ENCODE measurements at places on chromosomes 12 and 14.

- DNase-seq = no peak
Observed at GRCh38 chr12:126447346-126447745, 1382.1 kb downstream of the AACS start.

- no peak for DNase-seq
Observed at GRCh38 chr12:40464121-40464520, 228.1 kb upstream of the CNTN1 start.

DNA sequence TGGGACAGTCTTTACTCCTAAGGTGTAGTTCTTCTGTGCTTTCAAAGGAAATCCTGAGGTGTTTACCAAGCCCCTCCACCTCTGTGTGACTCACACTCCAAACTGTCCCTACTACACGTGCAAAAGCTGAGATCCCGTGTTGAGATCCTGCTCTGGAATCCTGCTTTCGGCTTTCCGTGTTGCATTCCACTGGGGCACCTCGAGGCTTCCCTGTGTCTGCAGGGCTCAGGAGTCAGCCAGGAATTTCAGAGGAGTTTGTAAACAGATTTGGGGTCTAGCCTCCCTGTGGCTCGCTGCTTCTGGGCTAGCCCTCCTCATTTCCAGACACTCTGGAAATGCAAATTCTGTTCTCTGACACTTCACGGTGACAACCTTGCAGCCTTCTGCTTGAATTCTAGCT, 48.4 kb downstream of the CACNA2D4 start:
- no peak for DNase-seq

GRCh38 chr14:98489115-98489514, 782.9 kb downstream of the BCL11B start:
- DNase-seq = no peak

DNA sequence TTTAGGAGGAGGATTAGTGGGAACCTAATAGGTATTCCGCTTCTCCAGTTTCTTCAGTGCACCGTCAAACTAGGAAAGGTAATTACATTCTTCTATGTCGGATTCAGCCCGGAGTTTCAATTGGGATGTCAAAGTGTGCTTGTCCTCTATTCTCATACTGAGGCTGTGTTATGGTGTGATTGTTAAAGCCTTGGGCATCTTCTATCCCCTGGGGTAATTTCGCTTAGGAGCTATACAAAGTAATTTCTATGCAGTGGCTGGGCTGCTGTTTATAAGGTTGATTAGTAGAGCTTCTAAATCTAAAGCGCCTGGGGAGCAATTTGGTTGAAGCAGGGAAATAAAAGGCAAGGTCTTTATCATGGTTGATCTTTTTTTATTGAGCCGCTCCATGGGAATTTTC, 399.6 kb downstream of the ZFP36L1 start:
- no peak for DNase-seq

DNA sequence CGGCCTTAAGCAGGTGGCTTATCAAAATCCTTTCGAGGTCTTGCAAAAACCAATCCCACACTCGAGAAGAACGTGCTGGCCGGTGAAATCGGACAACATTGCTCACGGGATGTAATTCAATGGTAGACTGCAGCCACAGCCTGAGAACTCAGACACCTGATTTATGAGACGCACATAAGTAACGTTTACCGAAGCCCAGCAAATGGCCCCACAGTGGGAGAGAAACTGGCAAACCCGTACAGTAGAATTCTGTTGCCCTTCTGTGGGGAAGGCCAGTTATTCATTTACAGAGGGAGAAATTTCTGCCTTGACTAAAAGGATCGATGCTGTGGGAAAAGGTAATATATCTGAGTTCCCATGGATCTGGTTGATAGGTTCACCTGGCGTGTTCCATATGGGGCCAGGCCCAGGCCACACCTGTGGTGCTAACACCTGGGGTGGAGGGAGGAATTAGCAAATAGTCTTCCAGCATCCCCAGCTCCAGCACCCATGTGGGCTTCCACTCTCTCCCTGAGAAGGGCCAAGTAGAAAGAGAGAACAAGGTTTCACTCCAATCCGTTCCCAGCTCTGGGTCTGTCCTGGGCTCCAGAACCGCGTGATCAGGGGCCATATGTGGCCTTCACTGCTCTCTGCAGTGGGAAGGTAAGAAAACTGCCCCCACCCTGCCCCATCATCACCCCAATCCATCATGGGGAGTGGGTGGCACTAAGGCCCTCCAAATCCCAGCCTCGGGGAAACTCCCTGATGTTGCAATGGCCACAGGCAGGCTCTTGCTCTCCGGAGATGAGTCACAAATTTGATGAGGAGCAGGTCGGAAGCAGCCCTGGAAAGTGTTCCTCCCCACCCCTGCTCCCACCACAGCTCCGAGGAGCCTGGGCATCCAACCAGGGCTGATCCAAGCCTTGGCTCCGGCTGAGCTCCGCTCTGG, 12.7 kb downstream of the BDKRB1 start:
- no peak for DNase-seq

- no peak for DNase-seq
Observed at GRCh38 chr14:87034680-87035079, 958.3 kb downstream of the GALC start.

DNA sequence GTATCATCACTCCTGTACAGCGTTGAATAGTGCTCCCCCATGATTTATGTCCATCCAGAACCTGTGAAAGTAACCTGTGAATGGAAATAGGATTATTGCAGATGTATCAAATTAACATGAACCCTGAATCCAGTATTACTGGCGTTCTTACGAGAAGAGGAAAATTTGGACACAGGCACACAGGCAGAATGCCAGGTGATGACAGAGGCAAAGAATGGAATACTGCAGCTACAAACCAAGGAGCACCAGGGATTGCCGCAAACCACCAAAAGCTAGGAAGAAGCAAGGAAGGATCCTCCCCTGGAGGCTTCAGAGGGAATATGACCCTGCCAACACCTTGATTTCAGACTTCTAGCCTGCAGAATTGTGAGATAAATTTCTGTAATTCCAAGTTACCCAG, 113.5 kb upstream of the EGLN3 start:
- DNase-seq = no peak

DNA sequence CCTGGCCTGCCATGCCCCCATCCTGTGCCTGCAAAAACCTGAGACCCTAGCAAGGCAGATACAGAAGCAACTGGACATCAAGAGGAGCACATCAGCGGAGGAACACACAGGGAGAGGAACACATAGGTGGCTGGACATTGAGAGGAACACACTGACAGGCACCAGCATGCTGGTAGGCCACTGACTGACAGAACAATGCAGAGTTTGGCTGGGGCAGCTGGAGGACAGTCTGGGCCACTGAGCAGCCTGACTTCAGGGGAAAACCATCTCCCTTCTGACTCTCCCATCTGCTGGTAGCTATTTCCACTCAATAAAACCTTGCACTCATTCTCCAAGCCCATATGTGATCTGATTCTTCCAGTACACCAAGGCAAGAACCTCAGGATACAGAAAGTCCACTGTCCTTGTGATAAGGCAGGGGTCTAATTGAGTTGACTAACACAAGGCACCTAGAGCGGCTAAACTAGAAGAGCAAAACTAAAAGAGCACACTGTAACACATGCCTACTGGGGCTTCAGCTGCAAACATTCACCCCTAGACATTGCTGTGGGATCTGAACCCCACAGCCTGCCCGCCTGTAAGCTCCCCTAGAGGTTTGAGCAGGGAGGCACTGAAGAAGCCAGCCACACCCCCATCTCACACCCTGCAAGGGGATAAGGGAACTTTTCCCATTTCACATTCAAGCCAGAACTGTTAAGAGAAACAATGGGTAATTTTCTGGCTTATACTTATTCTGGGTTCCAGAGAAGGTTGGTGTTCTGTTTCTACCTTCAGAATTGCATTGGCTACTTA, 22.1 kb downstream of the CLECL1 start:
- DNase-seq = no peak

GRCh38 chr14:89266754-89267153, 150.3 kb downstream of the FOXN3 start:
- no peak for DNase-seq

- no peak for DNase-seq
Observed at GRCh38 chr12:47838286-47838931, 18.7 kb upstream of the HDAC7 start.

DNA sequence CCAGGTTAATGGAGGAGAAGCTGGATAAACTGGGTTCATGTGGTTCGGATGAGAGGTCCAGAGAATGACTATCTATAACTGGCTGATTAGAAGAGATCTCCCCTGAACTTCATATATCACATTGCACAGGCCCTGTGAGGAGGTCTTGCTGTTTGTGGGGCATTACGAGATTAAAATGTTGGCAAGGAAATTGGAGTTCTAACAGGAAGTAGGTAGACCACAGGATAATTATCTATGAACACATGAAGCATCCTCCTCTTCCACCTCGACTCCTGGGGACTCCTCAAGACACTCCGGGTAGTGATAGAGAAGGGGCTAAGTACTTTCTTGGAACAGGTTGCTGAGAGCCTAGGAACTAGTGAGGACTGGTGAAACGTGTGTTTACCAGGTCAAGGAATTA, 418.8 kb downstream of the KCNH5 start:
- no peak for DNase-seq

GRCh38 chr12:12508612-12509011, 54.1 kb downstream of the DUSP16 start:
- no peak for DNase-seq

DNA sequence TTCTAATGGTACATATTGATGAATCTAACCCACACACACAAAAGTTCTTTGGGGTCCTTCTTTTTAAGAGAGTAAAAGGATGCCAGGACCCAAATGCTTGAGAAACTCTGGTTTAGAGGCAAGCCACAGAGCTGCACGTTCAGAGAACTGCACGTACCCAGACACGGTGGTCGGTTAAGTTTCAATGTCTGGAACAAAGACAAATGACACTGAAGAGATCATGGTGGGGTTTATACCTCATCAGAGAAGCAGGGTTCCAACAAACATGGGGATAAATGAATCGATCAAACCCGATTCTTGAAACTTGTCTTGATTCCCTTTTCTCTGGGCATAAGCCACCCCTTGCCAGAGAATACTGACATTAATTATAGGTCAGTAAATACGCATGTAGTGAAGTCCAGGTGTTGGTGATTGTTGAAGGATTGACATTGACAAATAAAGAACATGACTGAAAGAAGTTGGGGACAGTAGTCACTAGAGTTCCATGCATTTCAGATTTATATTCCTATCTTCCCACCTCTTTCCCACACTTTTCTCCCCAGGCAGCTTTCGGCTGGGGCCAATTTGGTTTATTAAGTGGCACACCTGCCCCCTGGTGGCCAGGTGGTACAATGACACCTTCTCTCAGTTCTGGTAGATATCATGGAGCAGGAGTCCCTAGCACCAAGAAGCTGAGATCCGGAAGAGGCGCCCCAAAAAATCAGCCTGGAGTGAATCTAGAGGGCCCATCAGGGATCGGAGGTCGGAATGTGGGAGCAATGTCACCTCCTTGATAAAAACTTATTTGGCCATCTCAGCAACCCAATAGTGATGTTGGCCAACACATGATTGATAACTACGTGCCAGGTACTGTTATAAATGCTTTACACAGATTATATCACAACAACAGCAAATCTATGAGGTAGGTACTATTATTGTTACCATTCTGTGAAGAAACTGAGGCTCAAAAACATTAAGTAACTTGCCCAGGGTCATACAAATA, 17.8 kb upstream of the HDAC7 start:
- peak; percentile 14 for DNase-seq

- no peak for DNase-seq
Observed at GRCh38 chr12:131827961-131828534, at the start of gene MMP17. TSS of gene MMP17 (plus strand) at chr12:131828393. CDS start at chr12:131828495, 102 bp downstream.

- DNase-seq = no peak
Observed at GRCh38 chr12:3045494-3045893, 31.7 kb upstream of the TSPAN9 start.

GRCh38 chr14:91272341-91273272, 28.1 kb upstream of the GPR68 start:
- no peak for DNase-seq

DNA sequence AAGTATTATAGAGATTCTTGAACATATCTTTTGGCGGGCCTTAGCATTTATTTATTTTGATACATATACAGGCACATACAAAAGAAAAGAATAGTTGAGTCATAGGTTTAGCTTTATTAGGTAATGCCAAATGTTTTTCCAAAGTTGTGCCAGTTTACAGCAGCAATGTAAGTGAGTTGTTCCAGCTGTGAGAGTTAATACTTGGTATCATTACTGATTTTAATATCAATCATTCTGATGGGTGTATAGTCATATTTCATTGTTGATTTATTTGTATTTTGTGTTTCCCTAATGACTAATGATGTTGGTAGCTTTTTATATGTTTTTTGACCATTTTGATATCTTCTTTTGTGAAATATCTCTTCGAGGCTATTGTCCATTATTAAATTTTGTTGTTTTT, 122.4 kb downstream of the MIPOL1 start:
- no peak for DNase-seq

DNA sequence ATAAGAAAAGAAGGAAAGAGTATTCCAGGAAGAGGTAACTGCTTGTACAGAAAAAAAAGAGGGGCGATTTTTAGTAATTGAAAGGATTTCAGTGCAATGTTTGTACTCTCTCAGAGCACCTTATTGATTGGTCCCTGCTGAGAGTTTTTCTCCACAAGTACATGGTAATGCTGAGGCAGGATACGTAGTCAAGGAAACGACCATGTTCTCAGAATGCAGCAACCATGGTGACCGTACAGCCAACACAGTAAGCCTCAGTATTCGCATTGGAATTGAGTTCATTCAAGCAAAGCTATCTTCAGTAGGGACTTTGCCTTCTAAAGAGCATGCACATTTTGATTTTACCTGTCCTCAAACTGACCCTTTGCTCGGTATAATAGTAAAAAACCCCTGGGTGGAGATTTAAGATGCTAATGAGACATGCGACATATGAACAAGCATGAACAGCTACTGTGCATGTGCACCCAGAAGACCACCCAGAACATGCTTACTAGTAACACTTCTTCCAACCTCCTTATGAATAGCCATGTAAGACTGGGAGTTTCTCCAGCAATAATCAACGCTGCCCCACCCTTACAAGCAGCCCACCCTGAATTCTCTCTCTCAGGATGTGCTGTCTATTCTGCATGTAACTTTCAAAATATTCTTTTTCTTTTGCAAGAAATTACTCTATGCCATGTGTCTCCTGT, 6.2 kb upstream of the SLC41A2 start:
- DNase-seq = no peak

DNA sequence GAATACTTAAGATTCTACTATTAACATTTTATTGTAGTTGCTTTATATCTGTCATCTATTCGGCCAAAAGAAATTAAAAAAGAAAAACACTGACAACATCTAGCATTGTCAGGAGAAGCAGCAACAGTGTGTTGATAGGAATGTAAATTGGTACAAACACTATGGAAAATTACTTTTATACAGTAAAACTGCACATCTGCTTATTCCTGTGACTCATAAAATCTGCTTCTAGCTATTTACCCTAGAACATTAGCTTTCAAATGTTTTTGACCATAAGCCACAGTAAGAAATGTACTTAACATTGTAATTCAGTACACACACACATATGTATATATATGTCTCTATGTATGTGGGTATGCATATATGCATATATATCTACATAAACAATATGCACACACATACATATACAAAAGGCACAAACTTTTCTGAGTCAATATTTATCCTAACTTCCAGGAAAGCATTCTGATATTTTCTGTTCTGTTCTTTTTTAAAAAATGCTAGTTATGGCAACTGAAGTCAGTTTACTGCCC, 278.9 kb upstream of the GARIN2 start:
- DNase-seq = no peak

Data from bone marrow (tissue), 2 donors.